Naive B cell (primary cell): ENCODE measurements at places on chromosomes 4 and X. TPM values are rescaled to one million over a fixed set of nuclear protein-coding genes. Genes with fewer than 3 reads are reported as not detected.

NUP62CL gene
- polyA plus RNA-seq: 1.3 TPM

DNA sequence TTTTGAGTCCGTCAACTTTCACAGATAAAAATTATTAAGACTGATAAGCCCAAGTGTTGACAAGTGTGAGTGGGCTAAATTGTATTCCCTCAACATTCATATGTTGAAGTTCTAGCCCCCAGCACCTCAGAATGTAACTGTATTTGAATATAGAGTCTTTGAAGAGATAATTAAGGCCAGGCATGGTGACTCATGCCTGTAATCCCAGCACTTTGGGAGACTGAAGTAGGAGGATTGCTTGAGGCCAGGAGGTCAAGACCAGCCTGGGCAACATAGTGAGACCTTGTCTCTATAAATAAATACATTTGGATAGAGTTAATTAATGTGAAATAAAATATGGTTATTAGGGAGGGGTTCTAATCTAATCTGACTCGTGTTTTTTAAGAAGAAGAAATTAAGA is 29.7 kb upstream of the SLC25A4 start:
- no peaks in the 10 kb centered on the region for H3K36me3 ChIP-seq
- H3K27ac ChIP-seq: no peak overlapping the region
- no peak for DNase-seq
- H3K27me3 ChIP-seq: peaks cover 33% of the 10 kb centered on the region
- H3K4me1 ChIP-seq: no peaks in the 10 kb centered on the region
- no peak overlapping the region for H3K4me3 ChIP-seq

NXF2B gene
- not detected for polyA plus RNA-seq

ADGRL3 gene
- not detected for polyA plus RNA-seq

- no peak overlapping the region for H3K4me3 ChIP-seq
- no peak for DNase-seq
- H3K36me3 ChIP-seq: no peaks in the 10 kb centered on the region
- H3K27me3 ChIP-seq: no peaks in the 10 kb centered on the region
- no peak overlapping the region for H3K27ac ChIP-seq
Observed at GRCh38 chrX:125289920-125290319, 29.8 kb upstream of the TEX13C start.

DNA sequence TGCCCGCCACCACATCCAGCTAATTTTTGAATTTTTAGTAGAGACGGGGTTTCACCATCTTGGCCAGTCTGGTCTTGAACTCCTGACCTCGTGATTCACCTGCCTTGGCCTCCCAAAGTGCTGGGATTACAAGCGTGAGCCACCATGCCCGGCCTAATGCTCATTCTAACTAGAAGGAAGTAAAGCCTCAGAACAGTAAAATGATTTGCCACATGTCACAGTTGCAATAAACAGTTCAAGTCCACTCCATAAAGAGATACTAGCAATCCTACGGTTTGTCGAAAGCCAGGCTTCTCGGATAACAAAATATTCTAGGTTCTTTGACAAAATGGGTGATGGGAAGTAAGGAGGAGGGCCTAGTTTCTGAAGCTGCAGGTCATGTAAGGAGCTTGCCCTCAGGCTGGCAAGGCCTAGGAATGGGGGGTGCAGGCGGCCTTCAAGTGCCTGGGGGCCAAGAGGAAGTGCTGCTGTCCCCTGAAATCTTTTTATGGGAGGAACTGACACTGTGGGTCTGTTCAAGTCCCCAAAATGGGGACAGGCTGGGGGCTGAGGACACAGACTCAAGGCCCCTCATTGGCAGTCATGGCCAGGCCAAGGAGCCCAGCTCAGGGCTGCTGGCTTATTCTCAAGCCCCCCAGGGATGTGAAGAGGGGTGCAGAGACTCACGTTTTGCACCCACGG is 31.8 kb upstream of the ACSL1 start:
- peaks cover 32% of the 10 kb centered on the region for H3K4me1 ChIP-seq
- H3K36me3 ChIP-seq: no peaks in the 10 kb centered on the region
- DNase-seq: no peak
- H3K27me3 ChIP-seq: no peaks in the 10 kb centered on the region

SCML2 gene
- polyA plus RNA-seq: 0.78 TPM

DNA sequence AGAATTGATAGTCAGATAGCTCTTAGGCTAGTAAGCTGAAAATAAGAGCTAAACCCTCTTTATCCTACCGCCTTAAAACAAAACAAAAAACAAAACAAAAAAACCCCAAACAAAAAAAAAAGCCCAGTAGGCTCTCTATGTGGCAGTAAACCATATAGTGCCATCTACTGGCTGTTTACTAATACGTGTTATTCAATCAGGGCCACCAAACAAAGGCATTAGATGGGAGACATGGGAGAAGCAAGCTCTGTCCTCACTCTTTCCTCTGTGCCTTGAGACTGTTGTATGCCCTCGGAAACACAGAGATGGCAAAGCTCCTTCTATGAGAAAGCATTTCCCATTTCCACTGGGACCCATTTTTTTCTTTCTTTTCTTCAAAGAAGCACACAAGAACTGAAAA is 148.8 kb upstream of the MID1 start:
- no peaks in the 10 kb centered on the region for H3K36me3 ChIP-seq
- no peaks in the 10 kb centered on the region for H3K4me1 ChIP-seq
- H3K4me3 ChIP-seq: no peak overlapping the region
- peaks cover 8% of the 10 kb centered on the region for H3K27me3 ChIP-seq
- H3K27ac ChIP-seq: no peak overlapping the region
- no peak for DNase-seq

TMPRSS11A gene
- not detected for polyA plus RNA-seq

NAT8L gene
- not detected for polyA plus RNA-seq

ZFYVE28 gene
- 1.6 TPM for polyA plus RNA-seq

CLCN4 gene
- polyA plus RNA-seq: 22.2 TPM

- H3K27me3 ChIP-seq: peaks cover 4% of the 10 kb centered on the region
- no peaks in the 10 kb centered on the region for H3K36me3 ChIP-seq
- no peaks in the 10 kb centered on the region for H3K4me1 ChIP-seq
Observed at GRCh38 chr4:4837316-4837715, 22.1 kb upstream of the MSX1 start.

ATP6AP1 gene
- polyA plus RNA-seq: 95.0 TPM

GPR173 gene
- not detected for polyA plus RNA-seq

GRCh38 chr4:105440890-105441289 is 33.0 kb downstream of the PPA2 start:
- no peak overlapping the region for H3K4me3 ChIP-seq
- H3K36me3 ChIP-seq: peaks cover 44% of the 10 kb centered on the region
- no peaks in the 10 kb centered on the region for H3K27me3 ChIP-seq
- no peaks in the 10 kb centered on the region for H3K4me1 ChIP-seq
- no peak for DNase-seq

- no peak for DNase-seq
- H3K36me3 ChIP-seq: no peaks in the 10 kb centered on the region
- no peaks in the 10 kb centered on the region for H3K4me1 ChIP-seq
- no peak overlapping the region for H3K4me3 ChIP-seq
Observed at GRCh38 chr4:114879916-114880669, 233.3 kb downstream of the NDST4 start.

DNA sequence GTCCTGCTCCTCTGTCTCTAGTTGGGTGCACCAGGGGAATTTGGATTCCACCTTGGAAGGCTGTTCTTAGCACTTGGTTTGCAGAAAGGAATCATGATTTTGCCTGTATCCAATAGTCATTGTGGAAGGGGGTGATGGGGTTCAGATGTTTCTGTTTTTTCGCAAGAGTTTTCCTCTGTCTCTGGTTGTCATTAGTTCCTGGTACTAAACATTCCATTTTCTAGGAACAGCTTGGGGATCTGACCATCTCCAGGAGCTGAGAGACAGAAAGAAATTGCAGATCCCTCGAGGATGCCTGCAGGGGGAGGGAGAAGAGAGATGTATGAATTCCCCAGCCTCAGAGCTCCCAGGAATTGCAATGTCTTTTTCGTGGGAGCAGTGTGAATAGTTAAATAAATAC is 70.9 kb downstream of the CYTL1 start:
- no peaks in the 10 kb centered on the region for H3K27me3 ChIP-seq
- peak overlapping the region; percentile 75 for H3K27ac ChIP-seq
- H3K36me3 ChIP-seq: no peaks in the 10 kb centered on the region
- DNase-seq: no peak

- peaks cover 8% of the 10 kb centered on the region for H3K4me1 ChIP-seq
- no peak overlapping the region for H3K27ac ChIP-seq
- H3K27me3 ChIP-seq: no peaks in the 10 kb centered on the region
- H3K36me3 ChIP-seq: no peaks in the 10 kb centered on the region
- no peak for DNase-seq
- H3K4me3 ChIP-seq: no peak overlapping the region
Observed at GRCh38 chrX:154032653-154033052, 13.0 kb upstream of the IRAK1 start.

DNA sequence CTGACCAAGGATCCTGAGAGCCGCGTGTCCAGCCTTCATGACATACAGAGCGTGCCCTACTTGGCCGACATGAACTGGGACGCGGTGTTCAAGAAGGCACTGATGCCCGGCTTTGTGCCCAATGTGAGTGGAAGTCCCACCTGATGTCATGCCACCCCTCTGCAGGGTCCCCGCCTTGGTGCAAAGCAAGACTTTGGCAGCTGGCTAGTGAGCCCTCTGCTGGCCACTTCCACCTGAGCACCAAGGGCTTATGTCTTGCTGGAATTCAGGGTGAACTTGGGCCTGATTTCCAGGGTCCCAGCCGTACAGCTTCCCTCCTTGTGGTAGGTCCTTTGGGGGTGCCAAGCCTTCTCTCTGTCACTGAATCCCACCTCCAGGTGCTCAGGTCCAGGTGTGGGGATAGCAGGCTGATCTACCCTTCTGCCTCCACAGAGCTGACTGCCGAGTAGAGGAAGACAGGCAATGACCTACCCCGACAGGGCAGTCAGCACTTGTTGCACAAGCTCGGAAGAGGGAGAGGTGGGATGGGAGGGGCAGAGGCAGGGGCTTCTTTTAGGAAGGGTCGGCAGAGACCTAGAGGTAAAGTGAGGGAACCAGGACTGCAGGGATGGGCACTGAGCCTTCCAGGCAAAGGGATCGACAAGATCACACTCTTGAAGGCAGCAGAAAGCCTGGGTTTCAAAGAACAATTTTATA is 248.1 kb downstream of the EVC2 start:
- no peak overlapping the region for H3K27ac ChIP-seq
- DNase-seq: no peak
- no peaks in the 10 kb centered on the region for H3K27me3 ChIP-seq
- no peak overlapping the region for H3K4me3 ChIP-seq
- H3K36me3 ChIP-seq: no peaks in the 10 kb centered on the region
- H3K4me1 ChIP-seq: no peaks in the 10 kb centered on the region

DNA sequence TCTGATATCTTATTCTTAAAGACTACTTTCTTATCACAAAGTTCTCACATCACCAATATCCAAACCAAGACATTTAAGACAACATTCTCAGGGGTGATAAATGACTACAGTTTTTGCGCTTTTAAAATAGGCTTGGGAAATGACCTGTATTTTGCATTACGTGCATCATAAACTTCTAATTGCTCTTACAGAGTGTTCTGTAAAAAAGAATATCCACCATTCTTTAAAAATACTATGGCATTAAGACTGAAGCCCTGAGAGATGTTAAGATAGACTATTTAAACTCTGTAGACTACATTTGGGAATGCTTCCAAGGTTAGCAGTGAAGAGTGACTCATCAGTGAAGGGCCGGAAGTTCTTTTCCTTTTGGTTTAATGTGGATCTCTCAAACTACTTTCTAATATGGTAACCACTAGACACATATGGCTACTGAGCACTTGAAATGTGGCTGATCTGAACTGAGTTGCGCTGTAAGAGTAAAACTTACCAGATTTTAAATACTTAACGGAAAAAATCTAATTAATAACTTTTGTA is 518.8 kb upstream of the FTHL17 start:
- no peak overlapping the region for H3K4me3 ChIP-seq
- DNase-seq: no peak
- no peaks in the 10 kb centered on the region for H3K36me3 ChIP-seq
- no peaks in the 10 kb centered on the region for H3K27me3 ChIP-seq

DNA sequence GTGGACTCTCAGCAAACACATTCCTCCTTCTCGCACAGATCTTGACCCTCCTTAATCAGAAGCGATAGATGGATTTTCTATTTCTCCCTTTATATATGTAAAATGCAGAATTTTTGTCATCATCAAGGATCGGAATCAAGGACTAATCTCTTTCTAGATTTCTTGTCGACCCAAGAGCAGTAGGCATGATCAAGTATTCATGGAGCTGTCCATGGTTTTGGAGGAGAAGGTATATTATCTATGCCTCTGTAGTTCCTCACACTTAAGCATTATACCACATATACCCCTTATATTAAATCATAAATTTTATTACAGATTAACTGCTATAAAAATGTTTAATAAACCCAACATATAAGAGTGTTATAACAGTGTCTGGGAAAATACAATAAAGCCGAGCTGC is 886.8 kb downstream of the NLGN4X start:
- no peaks in the 10 kb centered on the region for H3K4me1 ChIP-seq
- no peak overlapping the region for H3K27ac ChIP-seq
- no peak overlapping the region for H3K4me3 ChIP-seq
- H3K27me3 ChIP-seq: no peaks in the 10 kb centered on the region

- H3K4me1 ChIP-seq: peaks cover 75% of the 10 kb centered on the region
- DNase-seq: no peak
- H3K4me3 ChIP-seq: no peak overlapping the region
- H3K27ac ChIP-seq: no peak overlapping the region
- H3K27me3 ChIP-seq: no peaks in the 10 kb centered on the region
- peaks cover 15% of the 10 kb centered on the region for H3K36me3 ChIP-seq
Observed at GRCh38 chr4:140724760-140725159, 31.4 kb downstream of the TBC1D9 start.
